Thyroid gland (tissue), 4 donors: ENCODE measurements at places on chromosomes 5 and 9.

DNA sequence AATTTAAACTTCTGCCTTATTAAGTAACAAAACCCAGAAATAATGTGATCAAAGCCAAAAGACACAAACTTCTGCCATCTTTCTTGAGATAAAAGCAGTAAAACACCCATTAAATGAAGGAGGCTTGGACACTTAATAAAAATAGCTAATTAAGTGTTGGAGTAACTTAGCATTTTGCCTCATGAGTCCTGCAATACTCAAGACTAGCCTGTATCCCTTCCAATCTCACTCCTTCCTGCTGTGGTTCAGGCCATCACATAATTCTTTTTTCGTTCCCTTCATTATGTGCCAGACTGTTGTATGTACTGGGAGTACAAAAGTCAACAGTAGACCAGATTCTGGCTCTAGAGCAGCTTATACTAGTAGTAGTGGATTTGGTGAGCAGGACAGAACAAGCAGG lies 250.2 kb downstream of the NFIB start:
- no peak for DNase-seq

DNA sequence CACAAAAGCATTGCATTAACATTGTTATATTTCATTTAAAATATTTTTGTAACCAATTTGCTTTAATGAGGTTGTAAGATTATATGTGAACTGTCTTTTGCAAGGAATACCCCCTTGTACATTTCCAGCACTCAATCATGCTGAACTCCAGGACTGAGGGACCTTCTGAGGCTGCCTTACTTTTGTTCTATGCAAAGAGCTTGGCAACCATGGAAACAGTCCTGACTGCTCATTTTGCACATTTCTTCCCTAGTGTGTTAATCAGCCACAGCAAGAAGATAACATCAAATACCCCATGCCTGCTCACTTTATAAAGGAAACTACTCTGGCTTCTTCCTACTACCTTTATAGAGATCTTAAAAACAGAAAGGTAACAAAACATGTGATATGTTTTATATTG lies 355.6 kb upstream of the IZUMO3 start:
- DNase-seq = no peak

- no peak for DNase-seq
Observed at GRCh38 chr5:145160679-145161078, 674.5 kb downstream of the PRELID2 start.

- no peak for DNase-seq
Observed at GRCh38 chr9:135287627-135288026, 192.0 kb upstream of the PPP1R26 start.

GRCh38 chr5:79585116-79585515 lies 27.1 kb upstream of the TENT2 start:
- DNase-seq = no peak

- DNase-seq = no peak
Observed at GRCh38 chr5:32206509-32207354, 32.6 kb upstream of the GOLPH3 start.

DNA sequence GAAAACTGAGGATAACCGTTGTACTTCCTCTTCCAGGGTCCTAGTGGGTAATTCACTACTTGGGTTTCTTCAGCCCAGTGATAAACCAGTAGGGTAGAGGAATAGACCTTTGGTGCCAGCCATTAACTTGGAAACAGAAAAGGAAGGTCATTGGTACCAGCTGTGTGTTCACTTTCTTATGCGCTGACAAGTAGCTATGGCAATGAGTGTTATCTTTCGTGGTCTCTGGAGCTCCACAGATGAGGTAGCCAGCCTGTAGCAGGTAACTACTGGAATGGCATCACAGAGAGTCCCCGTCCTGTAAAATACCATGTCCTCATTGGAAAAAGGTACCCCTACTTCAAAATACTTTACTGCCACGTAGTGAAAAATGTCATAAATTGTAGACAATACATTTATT lies 2.3 kb downstream of the UHRF2 start:
- no peak for DNase-seq

DNA sequence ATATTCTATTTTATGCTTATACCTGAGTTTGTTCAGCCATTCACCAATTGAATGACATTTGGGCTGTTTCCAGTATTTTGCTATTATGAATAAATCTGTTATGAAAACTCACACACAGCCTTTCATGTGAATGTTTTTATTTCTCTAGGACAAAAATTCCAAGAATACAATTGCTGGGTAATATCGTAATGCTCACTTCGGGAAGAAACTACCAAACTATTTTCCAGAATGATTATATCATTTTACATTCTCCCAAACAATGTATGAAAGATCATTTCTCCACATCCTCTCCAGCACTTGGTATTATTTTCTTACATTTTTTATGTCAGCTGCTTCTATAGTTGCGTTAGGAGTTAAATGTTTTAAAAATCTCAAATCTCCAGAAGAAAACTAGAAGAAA lies 58.3 kb upstream of the LHFPL2 start:
- DNase-seq = no peak

DNA sequence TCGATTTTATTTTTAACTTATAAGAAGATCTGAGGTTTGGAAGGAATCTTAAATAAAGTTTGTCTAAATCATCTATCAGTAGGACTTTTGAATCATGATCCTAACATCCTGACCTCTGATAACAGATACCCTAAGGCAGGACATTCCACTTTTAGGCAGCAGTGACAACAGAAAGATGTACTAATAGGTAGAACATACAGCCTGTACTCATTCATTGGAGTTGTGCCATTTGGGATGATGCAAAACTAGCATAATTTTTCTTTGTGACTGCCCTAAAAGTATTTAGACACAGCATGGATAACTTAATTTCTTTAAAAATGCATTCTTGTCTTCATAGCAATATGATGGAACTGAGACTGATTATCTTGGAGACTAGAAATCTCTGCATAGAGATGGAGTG lies 39.7 kb downstream of the CDC42SE2 start:
- no peak for DNase-seq

- DNase-seq = no peak
Observed at GRCh38 chr9:89225991-89226471, 47.4 kb upstream of the SHC3 start.

DNA sequence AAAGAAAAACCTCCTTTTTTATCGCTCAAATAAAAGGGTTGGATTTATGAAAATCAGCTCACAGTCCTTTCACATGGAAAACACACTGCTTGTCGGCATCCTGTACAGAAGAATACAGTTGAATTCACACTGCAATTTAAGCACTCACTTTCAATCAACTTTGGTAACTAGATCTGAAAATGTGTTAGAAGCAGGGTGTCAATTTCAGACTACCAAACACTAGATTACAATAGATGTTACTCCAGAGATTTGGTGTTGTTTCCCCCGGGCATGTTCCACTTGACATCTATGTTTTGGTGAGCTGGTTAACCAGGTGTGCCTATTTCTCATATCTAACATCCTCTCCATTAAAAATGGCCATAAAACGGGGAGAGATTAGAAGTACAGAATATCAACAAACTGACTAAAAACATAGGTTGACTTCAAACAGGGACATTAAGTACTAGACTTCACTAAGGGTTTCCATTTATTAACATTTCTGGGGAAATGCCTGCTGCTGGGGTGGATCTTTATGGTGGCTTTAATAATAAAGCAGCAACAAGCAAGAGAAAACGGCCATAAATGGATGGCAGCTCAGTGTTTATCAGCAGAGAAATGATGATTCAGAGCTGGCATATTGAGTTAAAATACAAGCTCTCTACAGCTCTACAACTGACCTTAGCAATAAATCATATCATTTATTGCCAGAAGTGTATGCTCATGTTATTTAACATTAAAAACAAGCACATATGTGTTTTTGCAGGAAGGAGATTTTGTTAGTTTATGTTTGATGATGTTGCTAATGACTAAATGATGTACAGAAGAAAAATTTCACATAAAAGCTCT lies 158.8 kb downstream of the SLF1 start:
- DNase-seq = no peak

DNA sequence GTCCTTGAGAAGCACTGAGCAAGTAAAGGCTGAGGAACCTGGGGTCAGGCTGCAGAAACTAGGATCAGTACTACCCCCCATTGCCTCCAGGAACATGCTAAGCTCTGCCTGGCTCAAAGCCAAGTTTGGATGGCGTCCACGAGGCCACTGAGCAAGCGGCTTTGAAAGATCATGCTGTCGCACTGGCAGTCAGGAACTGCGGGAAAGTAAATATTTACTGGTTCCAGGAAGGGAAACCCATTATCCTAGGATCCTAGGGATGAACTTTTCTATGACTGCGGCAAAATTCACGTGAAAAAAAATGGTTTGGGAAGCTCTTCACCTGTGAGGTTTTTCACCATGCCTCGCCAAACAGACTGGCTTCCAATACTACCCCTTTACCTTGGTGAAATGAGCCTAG lies 75.3 kb upstream of the PJA2 start:
- peak; percentile 75 for DNase-seq

GRCh38 chr9:130895038-130895437 lies 1.6 kb downstream of the QRFP start:
- no peak for DNase-seq

GRCh38 chr5:126809916-126810315 lies 33.0 kb downstream of the LMNB1 start:
- DNase-seq = no peak

DNA sequence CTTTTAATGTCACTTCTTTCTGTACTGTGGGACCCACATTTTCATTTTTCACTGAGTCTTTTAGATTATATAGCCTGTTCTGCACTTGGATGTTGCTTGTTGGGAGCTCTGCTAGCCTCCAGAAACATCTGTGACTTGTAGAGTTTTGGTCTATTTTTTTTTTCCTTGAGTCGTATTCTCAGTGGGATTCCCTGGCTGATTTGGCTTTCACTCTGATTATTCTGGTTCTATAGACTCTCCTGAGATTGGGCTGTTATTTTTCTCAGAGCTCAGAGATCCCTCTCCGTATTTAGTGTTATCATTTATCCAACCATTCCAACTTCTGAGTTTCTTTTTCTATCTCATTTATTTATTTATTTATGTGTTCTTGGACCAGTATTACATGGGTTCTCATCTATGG lies 339.3 kb downstream of the FAM170A start:
- no peak for DNase-seq

DNA sequence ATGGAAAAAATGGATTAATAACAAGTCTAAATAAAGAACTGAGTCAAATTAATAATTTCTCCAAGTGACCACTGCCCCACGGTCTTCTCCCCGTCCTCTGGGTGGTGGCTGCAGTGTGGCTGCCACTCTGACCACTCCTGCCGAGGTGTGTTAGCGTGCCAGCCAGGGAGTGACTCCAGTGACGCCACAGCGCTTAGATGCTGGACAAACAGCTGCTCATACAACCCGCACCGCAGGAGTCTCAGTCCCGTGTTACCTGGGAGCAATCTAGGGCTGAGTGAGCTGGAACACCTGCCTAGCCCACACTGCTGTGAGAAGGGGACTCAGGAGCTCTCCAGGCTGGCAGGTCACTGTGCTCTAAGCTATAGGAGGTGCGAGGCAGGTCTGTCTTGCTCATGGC lies 10.2 kb downstream of the MAPK9 start:
- no peak for DNase-seq

GRCh38 chr5:152560512-152561137 lies 155.5 kb upstream of the NMUR2 start:
- DNase-seq = peak; percentile 75

DNA sequence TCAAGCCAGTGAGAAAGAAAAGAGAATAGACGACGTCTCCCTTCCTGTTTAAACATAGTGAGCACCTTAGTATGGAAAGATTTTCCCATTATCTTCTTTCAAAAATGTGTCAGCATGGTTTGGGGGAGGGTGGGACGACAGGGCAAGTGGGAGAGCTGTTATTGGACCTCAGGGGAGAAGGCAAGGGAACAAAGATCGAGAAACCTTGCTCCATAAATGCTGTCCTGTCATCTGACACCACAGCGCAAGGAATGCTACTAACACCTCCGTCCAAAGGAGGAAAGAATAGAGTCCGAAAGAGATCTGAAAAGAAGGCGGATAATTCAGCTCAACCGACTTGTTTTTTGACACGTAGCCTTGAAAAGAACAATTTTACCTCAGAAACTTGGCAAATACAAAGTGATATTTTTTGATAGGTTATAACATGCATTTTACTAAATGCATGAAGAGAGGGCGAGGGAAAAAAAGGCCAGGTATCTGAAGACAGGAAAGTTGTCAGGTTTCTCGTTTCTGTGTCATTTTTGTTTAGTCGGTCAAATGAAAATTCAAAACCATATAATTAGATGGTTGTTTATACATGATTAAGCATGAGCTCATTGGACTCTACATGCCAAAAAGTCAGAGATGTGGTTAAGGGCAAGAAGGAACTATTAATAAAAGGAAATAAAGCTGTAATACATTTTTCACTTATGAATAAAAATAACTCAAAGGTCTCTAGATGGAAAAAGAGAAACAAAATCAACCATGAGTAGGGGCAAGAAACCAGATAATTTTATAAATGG lies 155.7 kb downstream of the GLIS3 start:
- DNase-seq = no peak

DNA sequence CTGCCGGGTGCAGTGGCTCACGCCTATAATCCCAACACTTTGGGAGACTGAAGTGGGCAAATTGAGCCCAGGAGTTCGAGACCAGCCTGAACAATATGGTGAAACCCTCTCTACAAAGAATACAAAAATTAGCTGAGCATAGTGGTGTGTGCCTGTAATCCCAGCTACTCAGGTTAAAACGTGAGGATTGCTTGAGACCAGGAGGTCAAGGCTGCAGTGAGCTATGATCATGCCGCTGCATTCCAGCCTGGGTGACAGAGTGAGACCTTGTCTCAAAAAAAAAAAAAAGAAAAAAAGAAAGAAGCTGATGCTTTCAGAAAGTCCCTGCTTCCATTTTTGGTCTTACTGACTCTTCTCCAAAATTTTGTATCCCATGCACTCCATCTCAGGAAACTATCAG lies 31.3 kb downstream of the SNAPC3 start:
- DNase-seq = no peak

- no peak for DNase-seq
Observed at GRCh38 chr5:17355586-17356346, 138.3 kb downstream of the BASP1 start.

DNA sequence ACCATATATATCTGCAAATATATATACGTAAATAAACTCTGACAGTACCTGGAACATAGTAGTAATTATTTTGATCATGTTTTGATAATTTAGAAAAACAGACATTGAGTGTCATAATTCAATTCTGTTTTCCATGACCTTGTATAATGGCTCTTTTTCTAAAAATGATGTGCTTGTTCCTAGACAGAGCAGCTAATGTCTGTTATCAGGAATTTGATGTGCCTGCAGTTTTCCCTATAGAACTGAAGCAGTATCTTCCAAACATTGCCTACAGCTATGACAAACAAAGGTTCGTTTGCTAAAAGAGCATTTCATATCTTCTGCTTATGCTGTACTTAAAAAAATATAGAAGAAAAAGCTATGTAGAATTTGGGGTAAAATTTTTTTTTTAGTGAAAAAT lies 5.3 kb downstream of the SETD9 start:
- no peak for DNase-seq

GRCh38 chr5:72041654-72042053 lies 65.6 kb upstream of the MAP1B start:
- no peak for DNase-seq

GRCh38 chr5:94240993-94241651 lies 377.3 kb downstream of the KIAA0825 start:
- DNase-seq = no peak

DNA sequence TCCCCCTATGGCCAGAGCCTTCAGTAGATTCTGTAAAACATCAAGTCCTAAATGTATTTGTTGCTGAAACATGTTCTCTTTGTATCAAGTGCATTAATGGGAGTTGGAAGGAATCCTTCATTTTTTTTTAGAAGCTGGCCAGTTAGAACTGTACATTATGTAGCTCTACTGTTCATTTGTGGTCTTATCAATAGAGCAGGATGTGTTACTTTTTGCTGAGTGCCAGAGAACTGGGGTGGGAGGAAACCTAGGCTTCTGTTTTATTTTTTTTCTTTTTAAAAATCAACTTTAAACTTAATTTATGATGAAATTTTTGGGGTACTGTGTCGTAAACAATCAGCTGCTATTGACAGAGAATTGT lies 5.1 kb downstream of the PIP5K1B start:
- DNase-seq = no peak
